ENCODE measurements at places on chromosomes 13 and 19.

DNA sequence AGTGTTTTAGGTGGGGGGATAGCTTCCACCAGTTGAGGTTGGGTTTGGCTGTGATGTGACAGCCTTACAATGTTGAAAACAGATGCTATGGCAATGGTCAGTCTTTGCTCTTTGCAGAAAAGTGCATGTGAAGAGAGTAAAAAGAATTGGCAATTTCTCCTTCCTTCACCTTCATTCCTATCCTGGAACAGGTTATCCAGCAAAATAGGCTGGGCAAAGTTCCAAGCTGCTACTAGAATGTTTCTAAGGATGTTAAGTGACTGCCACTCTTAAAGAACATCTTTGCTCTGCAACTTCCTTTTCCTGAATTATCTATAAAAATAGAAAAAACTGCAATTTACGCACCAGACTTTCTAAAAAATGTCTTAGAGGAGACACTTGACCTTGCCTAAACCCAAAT is 50.1 kb upstream of the MYCBP2 start:
- no peak for DNase-seq

- DNase-seq: no peak
These were observed 19.2 kb downstream of the TMEM272 start for GRCh38 chr13:51825681-51826254.

- DNase-seq: no peak
These were observed 5.3 kb downstream of the SAMD4B start for GRCh38 chr19:39347332-39348164.

DNA sequence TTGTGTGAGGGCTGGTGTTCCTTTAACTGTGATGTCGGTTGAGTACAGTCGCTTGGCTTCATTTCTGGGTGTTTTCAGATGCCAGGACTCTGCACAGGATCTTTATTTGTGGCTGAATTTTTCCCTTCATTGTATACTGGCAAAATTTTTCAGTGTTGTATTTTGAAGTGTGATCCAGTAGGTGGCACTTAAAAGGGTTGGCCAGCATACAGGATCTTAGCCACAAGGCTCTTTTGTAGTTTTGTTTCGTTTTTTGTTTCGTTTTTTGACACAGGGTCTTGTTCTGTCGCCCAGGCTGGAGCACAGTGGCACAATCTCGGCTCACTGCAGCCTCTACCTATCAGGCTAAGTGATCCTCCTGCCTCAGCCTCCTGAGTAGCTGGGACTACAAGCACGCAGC is 8.7 kb downstream of the FCAR start:
- no peak for DNase-seq

DNA sequence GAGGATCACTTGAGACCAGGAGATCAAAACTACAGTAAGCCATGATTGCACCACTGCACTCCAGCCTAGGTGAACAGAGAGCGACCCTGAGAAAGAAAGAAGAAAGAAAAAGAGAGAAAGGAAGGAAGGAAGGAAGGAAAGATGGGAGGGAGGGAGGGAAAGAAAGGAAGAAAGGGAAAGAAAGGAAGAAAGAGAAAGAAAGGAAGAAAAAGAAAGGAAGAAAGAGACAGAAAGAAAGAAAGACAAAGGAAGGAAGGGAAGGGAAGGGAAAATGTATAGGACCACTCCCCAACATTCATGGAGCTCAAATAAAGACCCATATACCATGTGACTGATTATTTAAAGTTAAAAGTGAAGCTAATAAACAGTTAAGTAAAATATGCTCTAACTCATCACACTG is 39.9 kb downstream of the SYDE1 start:
- DNase-seq: no peak

GRCh38 chr13:101486708-101487437 is 34.4 kb downstream of the ITGBL1 start:
- no peak for DNase-seq

DNA sequence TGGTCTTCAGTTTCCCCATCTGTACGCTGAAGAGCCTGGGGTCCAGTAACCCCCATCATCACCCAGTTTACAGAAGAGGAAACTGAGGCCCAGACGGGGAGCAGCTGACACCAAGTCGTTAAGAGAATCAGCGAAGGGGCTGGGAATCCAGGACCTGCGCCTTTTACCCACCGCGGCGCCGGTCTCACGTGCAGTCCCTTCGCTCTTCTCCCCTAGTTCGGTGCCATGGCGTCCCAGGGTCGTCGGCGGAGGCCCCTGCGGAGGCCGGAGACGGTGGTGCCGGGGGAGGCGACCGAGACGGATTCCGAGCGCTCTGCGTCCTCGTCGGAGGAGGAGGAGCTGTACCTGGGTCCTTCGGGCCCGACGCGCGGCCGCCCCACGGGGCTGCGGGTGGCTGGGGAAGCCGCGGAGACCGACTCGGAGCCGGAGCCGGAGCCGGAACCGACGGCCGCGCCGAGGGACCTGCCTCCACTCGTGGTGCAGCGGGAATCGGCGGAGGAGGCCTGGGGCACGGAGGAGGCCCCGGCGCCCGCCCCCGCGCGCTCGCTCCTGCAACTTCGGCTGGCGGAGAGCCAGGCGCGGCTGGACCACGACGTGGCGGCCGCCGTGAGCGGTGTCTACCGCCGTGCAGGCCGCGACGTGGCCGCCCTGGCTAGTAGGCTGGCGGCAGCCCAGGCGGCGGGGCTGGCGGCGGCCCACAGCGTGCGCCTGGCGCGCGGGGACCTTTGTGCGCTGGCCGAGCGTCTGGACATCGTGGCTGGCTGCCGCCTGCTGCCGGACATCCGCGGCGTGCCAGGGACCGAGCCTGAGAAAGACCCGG is 698 bp downstream of the BLOC1S3 start:
- no peak for DNase-seq

DNA sequence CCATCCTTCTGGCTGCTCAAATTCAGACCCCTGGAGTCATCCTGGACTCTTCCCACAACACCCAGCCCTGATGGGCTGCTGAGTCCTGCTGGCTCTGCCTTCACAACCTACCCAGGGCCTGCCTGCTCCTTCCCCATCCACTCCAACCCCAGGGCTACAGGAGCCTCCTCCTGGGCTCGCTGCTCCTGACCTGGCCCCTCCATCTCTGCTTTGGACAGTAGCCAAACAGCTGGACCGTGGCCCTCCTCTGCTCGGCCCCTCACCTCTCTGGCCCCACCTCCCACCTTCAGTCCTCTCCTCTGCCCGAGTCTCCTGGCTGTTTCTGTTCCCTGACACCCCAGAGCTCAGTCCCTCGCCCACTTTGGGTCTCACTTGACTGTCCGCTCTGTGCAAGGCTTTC is 66.7 kb downstream of the CEBPG start:
- no peak for DNase-seq

DNA sequence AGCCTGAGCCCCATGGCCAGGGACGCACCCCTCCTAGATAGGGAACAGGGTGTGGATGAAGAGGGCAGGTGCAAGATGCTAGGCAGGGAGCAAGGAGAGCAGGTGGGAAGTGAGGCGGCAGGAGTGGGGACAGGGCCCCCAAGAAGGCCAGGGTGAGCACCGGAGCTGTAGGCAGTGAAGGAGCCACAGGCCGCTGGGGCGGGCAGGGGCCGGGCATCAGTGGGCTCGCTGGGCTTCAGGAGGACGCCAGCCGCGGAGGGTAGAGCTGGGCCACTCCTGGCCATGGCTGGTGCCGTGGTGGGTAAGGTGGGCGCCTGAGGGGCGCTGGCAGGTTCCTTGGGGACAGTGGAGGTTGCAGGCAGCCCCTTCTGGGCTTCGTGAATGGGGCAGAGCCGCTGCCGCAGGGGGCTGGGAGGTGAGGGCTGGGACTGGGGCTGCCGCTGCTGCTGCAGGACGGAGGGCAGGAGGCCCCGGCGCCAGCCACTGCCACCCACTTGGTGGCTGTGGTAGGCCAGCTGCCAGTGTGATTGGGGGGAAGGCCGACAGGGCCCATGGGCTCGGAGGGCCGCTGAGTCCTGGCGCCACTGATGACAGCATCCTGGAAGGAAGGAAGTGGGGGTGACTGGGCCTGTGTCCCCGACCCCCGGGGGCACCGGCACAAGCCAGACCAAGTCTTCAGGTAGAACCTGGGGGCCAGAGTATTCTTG is 2.1 kb downstream of the NKPD1 start:
- DNase-seq: no peak

All from brain pericyte (primary cell).